ENCODE measurements at places on chromosomes 5 and 9.
A peak's percentile ranks its signal among the peaks of the same experiment; 100 is the strongest.

GRCh38 chr5:154141745-154142221 is 48.8 kb upstream of the GALNT10 start:
- no peak for DNase-seq

GRCh38 chr9:132143359-132143758 is 18.5 kb upstream of the NTNG2 start:
- DNase-seq, result no peak

DNA sequence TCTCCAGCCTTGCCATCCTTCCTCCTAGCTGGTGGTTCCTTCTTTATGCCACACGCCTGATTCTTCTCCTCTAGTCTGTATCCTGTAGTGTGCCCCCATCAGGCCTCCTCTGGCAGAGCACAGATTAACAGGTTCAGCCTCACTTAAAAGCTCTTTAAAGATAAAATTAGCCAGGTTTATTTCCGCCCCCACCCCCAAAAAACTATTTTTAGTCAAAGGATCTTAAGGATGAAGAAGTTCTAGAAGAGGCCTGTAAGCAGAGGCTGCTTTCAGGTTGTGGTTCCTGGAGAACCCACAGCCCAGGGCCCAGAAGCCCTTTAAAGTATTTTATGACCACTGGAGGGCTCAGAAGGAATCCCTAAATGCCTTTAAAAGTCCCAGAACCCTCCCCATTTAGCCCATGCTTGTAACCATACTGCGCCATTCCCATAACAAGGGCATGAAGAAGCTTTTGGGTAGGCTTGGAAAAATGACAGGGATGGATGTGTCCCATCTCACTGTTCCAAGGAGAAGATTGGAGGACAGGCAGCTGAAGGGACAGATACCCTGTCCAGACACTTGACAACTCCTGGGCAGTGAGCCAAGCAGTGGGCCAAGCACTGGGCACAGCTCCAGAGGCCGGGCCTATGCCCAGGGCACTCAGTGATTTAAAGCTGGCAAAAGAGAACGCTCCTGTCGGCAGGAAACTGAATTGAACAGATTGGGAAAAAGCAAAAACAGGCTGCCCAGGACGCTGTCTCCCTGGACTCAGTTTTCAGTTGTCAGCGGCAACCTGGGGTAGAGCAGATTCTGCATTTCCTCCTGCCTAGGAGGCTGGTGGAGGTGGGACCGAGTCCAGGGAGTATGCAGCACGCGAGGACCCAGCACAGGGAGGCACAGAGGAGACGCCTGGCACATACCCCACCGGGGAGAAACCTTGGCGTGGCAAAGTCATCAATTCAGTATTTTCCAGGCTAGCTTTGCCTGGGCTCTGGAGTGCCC is 106.3 kb upstream of the SSBP2 start:
- no peak for DNase-seq

DNA sequence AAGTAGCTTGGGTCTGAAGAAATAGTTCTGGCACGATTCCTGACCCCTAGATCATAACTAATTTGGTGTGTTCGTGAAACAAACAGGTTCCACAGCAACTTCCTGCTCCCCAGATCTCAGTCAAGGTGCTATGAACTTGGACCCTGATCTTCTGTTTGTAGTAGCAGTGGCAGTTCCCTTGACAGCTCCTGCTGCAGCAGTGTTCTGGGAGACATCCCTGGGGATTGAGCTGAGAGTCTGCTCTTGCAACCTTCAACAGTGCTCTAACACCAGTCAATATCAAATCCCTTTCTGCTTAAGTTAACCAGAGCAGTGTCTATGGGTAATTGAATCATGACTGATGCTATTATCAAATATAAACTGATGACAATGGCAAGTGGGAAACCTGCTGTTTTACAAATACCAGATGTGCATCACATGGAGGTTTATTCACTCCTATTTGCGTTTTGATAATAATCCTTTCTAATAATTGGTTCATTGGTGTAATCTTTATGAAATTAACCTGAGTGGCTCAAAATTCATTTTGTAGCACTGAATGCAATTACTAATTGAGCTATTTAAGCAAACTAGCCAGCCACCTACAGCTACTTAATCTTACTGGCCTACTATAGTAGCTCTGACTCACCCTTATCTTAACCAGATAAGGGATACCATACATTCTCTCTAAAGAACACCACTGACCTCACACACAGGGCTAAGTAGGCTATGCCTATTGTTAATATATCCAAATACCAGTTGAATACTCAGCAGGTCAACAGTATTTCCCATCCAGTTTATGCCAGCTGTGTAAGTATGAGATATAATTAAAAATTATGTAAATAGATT is 21.9 kb downstream of the KDM4C start:
- DNase-seq, result no peak

DNA sequence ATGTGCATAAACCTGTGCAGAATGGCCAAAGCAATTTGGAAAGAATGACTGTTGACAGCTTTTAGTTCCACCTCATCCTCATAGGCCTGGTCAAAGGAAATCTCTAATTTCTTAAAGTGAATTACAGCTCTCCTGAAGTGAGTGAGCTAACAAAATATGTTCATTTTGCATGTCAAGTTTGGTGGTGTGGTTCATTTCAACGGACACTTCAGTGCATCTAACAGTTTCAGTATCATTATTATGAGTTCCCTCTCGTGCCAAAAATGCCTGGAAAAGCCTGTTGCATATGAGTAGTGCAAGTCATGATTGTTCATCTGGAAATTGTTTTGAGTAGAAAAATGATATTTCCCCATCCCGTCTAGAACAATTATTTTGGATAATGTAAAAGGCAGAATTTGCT is 53.2 kb upstream of the HMHB1 start:
- no peak for DNase-seq

DNA sequence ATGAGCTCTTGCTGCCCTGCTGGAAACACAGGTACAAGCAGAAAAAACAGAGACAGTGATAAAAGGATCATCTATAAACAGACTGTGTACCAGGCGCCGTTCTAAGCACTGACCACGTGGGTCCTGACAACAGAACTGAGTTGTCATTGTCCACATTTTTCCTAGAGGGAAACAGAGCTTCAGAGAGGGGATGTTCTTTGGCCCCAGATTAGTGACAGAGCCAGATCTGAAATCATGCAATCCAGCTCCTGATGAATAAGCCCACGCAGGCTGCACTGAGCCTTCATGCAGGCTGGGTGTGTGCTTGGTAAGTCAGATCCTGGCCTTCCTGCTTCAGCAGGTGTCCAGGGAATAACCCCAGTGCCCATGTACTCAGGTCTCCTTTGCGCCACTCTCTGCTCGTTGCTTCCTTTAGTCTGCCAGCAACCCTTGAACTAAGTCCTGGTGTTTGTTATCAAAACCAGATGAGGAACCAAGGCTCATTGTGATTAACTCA is 22.8 kb upstream of the TCF7 start:
- DNase-seq, result no peak

- DNase-seq, result no peak
Observed at GRCh38 chr9:104911032-104911607, 16.8 kb downstream of the ABCA1 start.

- no peak for DNase-seq
Observed at GRCh38 chr5:168613996-168614395, 34.8 kb upstream of the PANK3 start.

DNA sequence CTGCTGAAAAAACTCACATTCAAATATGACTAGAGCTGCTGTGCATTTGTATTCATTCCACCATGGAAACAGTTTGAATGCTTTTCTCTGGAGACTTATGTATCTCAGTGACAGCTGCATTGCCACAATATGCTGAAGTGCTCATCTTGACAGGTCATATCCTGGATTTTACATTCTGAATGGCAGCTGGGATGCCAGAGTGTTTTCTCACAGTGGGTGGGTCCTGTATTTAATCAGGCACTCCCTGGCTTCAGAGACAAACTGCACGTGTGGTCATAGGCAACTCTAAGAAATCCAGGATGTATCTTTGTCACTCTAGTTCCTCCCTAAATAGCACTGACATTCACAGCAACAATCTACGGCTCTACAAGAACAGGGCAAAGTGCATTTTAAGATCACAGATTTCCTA is 75.6 kb downstream of the ST8SIA4 start:
- no peak for DNase-seq

- no peak for DNase-seq
Observed at GRCh38 chr9:112332977-112333638, at the start of gene PTBP3. Gene PTBP3, minus strand, starts transcription at chr9:112333619. Its CDS starts 35,754 bp downstream, at chr9:112297865.

- DNase-seq, result no peak
Observed at GRCh38 chr9:83505282-83505681, 32.9 kb downstream of the FRMD3 start.

GRCh38 chr5:143558048-143558447 is 154.6 kb upstream of the NR3C1 start:
- no peak for DNase-seq

DNA sequence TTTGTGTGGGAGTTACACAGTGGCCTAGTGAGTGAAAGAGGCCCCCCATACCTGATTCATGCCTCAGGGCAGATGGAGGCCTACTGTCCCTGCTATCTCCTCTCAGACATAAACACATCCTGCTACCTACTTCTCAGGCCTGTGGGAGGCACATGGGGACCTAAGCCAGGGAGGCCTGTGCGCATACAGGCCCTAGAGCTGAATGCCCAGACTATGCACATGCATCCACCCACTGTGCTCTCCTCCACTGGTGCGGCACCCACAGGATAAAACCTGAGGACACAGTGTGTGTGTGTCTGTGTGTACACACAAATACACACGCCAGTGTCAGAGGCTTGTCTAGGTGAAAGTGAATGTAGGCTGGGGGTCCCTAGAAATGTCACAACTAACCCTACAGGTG is 1.4 kb downstream of the PAX5 start:
- DNase-seq, result no peak

- DNase-seq, result no peak
Observed at GRCh38 chr5:115920171-115920725, 42.0 kb upstream of the LVRN start.

GRCh38 chr9:5269249-5269715 is 35.2 kb downstream of the RLN2 start:
- DNase-seq, result peak; percentile 70

- DNase-seq, result no peak
Observed at GRCh38 chr9:129102791-129103594, 7.6 kb downstream of the CRAT start.

- DNase-seq, result no peak
Observed at GRCh38 chr9:121242219-121242958, 25.6 kb upstream of the GSN start.

GRCh38 chr9:69671879-69672595 is at the start of gene APBA1:
Gene APBA1, minus strand, starts transcription at chr9:69672371.
- DNase-seq, result no peak
